Stimulated activated CD4-positive, alpha-beta T cell treated with anti-CD3 and anti-CD28 coated beads, TNF-alpha, amount 100 ng/mL, for 1 hour (primary cell): ENCODE measurements at places on chromosomes 3 and 15.

GRCh38 chr15:56736881-56737707, 3.8 kb upstream of the ZNF280D start:
- no peak for DNase-seq

- no peak for DNase-seq
These were observed 164.8 kb downstream of the GRM7 start for GRCh38 chr3:7025581-7026300.

DNA sequence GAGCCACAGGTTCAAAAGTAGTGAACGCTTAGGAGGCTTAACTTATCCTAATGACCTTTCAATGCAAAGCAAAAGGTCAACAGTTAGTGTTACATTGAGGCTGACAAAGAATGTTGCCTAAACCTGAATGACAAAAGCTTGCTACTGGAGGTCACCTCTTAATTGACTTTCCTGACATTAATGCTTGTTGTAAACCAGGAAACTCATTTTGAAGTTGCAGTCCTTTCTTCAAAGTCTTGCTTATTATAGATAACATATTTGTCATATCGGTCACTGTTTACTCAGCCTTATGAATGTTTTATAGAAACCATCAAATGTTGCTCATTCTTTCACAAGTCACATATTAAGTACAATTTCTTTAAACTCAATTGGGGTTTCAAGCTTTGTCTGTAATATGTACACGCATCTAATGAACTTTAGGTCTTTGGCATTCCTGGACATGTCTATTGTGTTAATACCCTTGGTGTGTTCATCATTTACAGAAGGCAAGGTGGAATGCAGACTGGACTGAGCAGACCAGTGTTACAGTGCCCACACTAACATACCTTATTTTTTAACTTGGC, 488.2 kb upstream of the NECTIN3 start:
- no peak for DNase-seq

- no peak for DNase-seq
These were observed 27.3 kb upstream of the MBNL1 start for GRCh38 chr3:152241142-152242017.

DNA sequence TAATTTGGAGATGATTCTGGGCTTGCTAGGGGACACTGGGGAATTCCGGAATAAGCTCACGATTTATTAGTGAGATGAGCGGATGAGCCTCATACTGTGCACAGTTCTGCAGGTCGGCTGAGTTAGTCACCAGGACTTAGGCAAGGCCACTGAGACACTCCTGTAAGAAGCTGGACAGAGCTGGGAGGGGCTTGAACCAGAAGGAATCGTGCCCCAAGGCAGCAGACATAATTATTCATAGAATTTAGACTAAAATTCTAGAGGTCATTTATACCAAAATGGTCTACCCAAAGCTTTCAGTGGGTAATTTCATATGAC, 121.4 kb downstream of the VGLL4 start:
- no peak for DNase-seq

DNA sequence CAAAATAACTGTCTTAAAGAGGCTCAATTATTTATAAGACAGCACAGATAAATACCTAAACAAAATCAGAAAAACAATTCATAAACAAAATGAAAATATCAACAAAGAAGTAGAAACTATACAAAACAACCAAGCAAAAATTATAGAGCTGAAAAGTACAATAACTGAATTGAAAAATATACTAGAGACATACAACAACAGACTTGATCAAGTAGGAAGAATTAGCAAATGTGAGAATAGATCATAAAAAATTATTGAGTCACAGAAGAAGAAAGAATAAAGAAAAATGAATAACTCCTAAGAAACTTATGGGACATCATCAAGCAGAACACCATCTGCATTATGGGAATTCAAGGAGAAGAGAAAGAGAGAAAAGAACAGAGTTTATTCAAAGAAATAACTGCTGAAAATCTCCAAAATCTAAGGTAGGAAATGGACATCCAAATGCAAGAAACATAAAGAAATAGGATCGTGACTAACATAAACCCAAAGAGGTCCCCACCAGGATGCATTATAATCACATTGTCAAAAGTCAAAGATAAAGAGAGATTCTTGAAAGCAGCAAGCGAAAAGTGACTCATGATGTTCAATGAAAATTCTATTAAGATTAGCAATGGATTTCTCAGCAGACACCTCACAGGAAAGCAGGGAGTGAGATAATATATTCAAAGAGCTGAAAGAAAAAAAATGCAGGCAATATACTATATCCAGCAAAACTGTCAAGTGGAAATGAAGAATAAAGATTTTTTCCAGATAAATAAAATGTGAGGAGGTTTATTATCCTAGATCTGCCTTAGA, 85.9 kb downstream of the DCLK3 start:
- no peak for DNase-seq

- DNase-seq = peak; percentile 14
These were observed 67.7 kb downstream of the MGLL start for GRCh38 chr3:127754411-127755304.

DNA sequence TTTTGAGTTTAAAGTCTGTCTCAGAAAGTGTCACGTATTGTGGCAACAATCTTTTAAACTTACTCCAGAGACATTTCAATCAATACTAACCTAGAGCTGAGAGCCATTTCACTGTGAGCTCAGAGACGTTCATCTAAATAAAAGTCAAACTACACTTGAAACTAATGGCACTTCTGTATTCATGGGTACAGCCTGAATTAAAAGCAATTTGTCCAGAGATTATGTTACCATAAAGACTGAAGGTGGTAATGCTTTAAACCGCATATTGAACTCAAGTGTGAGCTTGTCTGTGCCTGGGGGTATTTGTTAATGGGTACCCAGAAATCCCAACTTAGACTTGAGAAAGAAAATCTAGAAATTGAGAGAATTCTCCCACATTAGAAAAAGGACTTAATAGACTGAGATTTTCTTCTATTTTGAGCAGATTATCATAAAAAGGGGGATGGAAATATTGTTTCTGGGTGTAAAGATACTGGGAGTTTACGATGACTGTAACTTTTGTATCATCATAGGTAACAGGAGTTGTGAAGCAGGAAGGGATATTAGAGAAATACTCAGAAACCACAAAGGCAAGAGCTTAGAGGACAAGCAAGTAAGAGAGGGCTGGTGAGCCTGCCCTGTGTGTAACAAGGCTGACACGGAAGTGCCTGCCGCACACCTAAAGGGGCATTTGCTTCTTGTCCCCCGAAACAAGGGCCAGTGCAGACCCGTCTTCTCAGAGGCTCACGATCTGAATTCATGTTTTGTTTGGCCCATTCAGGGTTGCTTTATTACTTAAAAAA, 36.9 kb downstream of the LRIG1 start:
- no peak for DNase-seq

- no peak for DNase-seq
These were observed 312.8 kb upstream of the CHRM5 start for GRCh38 chr15:33655488-33655887.

GRCh38 chr3:63914312-63914711, 2.1 kb upstream of the SCAANT1 start:
- no peak for DNase-seq

DNA sequence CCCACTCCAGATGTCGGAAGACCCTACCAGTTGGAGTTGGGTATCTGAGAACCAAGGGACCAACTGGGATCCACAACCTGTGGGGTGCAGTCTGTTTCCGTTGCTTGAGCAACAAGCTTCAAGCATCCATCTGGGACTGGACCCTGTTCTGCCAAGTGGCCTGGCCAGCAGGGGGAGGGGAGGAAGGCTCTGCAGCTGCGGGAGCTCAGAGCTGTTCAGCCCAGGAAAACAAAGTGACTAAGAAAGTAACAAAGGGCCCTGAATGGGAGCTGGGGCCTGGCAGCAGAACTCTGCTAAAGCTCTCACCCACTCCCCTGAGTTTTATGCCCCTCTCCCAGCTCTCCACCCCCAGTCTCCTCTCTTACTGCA, 2.7 kb downstream of the TYRO3 start:
- no peak for DNase-seq

- no peak for DNase-seq
These were observed 9.9 kb downstream of the P3H2 start for GRCh38 chr3:190110826-190111225.

- no peak for DNase-seq
These were observed 72.0 kb downstream of the DHX30 start for GRCh38 chr3:47874913-47875312.

GRCh38 chr3:192864941-192865340, 52.7 kb downstream of the MB21D2 start:
- DNase-seq = no peak

DNA sequence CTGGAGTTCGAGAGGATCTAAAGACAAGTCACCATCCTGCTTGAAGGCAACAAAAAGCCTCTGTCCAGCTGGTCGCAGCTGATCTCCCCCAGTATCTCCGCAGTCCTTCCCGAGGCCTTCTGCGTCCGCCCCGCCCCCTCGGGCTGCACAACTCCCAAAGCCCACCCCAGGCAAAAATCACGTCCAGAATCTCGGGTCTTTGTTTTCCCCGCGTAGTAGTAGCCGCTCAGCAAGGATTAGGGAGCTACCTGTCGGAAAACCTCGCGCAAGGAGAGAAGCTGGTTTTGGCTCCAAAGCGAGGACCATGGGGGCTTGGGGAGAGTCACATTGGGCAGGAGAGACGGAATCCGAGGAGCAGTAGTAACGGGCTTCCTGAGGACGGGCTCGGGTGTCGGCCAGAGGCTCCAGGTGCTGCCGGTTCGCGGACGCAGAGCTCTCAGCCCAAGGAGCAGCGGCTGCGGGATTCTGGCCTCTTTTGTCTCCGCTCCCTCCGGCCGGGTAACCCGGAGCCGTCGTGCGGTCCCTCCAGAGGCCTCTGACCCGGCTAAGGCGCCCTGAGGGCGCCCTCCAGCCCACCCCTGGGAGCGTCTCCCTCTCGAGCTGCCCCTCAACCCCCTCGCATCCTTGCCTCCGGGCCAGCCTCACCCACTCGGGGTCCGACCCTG, 401 bp downstream of the ZSCAN29 start:
- DNase-seq = no peak

- no peak for DNase-seq
These were observed 181.8 kb downstream of the RYR3 start for GRCh38 chr15:33492434-33493052.

DNA sequence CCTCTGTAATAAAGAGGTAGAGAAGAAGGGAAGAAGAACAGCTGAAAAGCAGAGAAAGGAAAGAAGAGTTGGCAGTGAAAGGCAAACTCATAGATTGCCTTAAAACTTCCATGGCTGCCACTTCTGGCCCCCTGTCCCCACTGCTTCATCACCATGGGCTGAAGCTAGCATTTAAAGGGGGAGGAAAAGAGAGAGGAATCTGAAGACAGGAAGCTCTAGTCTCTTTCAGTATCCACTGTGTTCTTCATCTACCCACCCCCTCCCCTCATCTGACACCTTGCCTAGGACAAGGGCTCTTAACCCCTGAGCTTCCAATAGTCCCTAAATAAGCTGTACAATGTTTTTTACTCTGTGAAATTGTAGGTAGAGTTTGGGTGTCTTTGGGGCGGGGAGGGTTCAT, 60.6 kb downstream of the ALCAM start:
- DNase-seq = no peak

- DNase-seq = no peak
These were observed 49.0 kb downstream of the KBTBD12 start for GRCh38 chr3:127964053-127964452.

DNA sequence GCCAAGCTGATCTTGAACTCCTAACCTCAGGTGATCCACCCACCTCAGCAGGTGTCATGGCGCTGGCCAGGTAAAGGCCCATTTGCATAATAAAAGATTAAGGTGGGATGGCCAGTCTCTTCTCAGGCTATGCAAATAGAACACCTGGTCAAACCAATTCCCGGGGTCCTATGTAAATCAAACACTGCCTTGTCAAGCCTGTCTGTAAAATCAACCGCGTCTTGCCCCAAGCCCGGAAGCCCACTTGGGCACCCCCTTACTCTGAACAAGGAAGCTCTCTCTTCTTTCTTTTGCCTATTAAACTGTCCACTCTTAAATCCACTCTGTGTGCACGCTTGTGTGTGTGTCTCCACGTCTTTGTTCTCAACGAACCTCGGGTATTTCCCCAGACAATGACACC, 13.0 kb upstream of the POC1A start:
- no peak for DNase-seq

- DNase-seq = no peak
These were observed 124.7 kb downstream of the WNT5A start for GRCh38 chr3:55362210-55362960.

DNA sequence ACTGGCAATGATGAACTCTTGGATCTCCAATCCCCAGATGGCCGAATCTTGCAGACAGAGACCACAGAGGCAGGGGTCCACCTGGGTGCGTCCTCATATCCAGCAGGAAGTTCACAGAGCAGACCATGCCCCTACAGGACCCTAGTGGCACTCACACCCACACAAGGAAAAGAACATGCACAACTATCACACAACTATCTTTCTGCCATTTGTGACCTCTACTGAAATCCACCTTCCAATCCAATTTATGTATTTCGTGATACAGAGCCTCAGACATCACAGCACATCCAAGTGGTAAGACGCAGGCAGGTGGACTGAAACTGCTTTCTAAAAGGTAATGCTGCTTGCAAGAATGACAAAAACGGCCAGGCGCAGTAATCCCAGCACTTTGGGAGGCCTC, 44.6 kb upstream of the SPATA12 start:
- no peak for DNase-seq

- no peak for DNase-seq
These were observed 204.1 kb upstream of the AGTR1 start for GRCh38 chr3:148493631-148494030.

- no peak for DNase-seq
These were observed 35.5 kb upstream of the ST3GAL6 start for GRCh38 chr3:98727638-98728037.

DNA sequence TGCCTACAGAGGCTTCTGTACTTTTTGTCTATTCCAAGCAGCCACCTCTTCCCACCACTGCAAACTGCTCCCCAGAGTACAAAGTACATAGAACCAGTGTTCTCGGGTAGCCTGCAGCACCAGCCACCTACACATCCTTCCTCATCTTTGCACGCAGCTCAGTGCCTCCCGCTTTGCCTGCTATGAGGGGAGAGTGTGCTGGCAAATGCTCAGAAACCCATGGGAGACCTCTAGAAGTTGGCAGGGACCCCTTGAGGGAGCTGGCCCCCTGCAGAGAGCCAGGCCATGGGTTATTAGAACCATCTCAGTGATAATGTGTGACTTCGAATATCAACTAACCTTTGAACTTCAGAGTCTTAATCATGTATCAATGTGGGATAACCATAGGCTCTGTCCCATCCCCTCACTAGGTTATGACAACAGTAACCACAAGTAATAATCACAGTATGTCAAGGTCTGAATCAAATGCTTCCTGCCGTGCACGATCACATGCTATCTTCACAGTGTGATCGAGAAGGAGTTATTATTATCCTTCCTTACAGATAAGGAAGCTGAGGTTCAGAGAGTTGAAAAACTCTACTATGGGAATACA, 22.8 kb upstream of the SMAD3 start:
- no peak for DNase-seq

GRCh38 chr3:112670824-112671223, 29.9 kb upstream of the CCDC80 start:
- no peak for DNase-seq
